Stimulated activated CD8-positive, alpha-beta memory T cell treated with anti-CD3 and anti-CD28 coated beads, Interleukin-4, amount 100 ng/mL, for 24 hours (primary cell): ENCODE measurements at places on chromosomes 3 and 15.

DNA sequence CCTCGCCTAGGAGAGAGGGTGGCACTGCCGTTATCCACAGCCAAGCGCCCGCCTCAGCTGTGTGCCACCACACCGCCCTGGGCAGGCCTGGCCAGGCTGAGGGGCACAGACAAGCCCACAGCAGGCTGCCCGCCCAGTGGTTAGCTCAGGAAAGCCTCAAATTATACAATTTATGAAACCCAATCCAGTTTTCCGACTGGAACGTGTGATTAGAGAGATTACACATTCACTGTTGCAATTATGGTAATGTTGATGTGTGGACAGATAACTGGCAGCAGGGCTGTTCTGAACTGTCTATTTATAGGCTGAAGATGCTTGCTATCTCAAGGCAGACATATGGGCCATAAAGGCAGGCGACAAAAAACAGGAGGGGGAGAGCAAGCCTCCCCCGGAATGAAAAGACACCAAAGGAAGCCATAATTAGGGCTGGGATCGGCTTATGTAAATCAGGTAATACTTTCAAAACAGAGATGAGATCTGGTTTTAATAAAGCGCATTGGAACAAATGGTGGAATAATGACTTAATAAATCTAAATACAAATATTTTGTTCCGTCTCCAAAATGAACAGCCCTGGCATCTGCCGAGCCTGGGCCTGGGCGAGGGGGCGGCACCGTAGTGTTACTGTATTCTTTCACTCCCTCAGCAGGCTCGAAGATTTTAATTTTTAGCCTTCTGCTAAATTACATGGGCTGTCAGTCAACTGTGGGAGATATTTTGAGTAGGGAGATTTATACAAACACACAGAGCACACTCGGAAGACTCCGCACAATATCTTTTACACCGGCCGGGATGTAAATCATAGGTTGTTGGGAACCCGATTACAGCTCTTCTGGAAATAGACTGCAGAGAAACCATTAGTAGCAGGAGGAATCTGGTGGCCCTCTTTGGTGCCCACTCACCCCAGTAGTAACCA lies 103.1 kb upstream of the TLE3 start:
- no peak for DNase-seq

DNA sequence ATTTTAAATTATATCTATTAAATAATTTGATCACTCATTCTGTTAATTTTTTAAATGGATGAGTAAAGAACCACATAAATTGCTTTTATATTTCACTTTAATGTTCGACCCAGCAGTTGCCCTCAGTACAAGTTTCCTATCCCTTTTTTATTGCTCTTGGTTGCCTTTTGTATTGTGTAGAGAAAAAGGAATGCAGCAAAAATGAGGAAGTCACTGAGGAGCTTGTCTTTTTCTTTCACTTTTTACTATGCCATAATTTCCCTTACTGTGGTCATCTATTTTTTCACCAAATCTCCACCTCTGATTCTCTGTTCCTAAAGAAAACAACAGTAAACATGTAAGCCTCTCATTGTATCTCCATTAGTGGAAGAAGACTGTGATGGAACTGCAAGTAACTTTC lies 122.7 kb downstream of the B3GALNT1 start:
- no peak for DNase-seq

DNA sequence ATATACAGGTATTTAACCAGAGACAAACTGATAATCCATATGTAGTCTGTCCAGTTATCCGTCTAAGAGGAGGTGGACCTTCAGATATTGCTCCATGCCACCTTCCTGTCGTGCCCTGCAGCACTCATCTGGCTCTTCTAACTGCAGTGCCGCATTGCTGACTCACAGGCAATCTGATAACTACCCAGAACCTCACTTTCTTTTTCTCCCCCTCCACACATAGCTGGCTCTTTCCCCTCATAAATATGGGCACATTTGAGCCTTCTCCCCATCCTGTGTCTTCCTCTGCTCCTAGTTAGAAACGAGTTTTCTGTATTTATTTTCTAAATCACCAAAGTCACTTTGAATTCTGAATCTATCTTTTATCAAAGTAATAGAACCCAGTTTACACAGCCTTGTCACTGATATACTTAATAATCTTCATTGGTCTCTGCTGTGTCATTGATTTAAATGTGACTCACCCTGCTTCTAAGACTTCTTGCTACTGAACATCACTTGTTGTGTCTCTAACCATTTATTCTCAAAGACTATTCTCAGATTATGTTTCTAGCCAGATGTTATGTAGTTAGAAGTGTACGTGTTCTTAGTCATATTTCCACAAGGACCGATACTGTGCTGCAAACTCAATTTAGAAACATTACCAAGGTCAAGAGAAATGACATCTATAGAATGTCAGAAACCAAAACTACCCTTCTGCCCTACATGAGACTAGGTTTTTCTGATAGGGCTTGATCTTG lies 17.4 kb upstream of the KCNMB2 start:
- no peak for DNase-seq

- DNase-seq = no peak
Measured at GRCh38 chr3:160343132-160343531, 55.9 kb downstream of the IFT80 start.

- DNase-seq = no peak
Measured at GRCh38 chr15:55627730-55628368, 39.7 kb upstream of the PYGO1 start.

DNA sequence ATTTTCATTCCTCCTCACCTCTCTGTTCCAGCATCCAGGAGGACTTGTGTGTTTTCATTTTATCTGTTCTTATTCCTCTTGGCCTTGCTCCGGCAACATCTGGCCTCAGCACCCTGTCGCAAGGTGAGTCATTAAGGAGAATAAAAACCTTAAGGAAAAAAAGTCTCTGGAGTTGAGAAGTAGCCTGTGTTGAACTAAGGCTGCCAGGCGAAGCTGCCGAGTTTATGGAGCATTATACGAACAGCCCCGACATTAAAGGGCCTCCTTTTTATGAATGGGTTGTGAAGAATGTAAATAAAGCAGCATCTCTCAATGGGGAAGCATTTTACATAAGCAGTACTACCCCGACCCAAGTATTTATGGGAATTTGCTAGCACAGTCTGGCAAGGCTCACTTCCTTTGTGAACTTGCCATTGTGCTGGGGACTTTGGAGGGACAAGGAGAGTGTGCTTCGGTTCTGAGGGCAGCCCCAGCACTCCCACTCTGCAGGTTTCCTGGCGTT lies 4.7 kb downstream of the BAHD1 start:
- no peak for DNase-seq

- DNase-seq = no peak
Measured at GRCh38 chr3:178663201-178663934, 127.1 kb downstream of the KCNMB2 start.

DNA sequence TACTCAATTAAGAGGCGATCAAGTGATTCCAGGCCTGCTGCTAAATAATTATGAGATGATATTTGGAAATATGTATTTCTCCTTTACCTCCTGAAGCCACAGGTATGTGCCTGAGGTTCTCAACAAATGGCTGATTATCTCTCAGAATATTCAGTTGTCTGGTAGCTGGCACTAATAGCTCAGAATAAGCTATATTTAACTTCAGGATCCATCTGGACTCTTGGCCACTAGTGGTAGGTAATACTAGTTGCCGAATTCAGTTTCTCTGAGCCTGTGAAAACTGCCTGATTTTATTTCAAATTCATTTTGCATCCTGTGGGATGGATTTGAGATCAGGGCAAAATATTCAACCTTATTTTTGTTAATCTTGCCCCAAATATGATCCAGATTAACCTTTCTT lies 499.0 kb downstream of the DIPK2A start:
- DNase-seq = no peak

DNA sequence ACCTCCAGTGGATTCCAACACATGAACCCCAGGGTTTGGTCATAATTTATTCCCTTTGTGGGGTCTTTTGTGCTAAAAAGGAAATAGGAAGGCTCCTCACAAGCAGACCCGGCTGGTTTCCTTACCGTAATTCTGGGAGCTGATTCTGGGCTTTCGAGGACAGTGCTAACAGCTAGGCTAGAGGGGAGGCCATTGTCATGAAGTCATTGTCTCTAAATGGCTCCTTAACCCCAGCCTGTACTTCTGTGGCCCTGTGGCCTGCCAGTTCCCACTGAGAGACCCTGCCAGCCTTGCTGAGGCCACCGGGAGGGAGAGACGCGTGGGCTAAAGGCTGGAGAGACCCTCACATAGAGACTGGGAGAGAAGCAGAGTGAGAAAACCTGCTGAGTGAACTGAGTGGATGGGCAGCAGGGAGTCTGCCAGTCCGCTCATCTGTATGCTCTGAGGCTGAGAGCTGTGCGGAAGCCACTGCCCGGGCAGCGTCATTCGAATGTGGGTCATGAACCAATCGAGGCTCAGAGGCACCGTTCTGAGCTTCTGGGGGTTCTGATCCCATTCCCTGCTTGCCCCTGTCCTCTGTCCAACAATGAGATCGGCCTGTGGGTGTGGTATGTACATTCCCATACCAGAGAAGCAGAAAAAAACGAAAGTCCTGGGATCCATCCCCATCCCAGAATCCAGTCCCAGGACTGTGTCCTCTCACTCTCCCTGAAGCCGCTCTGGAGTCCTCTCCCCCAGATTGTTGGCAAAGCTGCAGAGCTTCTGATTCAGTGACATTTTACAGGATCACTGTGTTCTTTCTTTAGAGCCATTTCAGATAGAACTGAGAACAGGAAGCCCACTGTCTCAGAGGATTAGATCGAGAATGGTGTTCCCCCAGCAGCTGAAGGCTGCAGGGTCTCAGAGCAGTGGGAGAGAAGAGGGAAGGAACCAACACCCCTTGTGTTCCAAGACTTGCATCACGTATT lies 21.3 kb upstream of the DGKG start:
- DNase-seq = no peak

GRCh38 chr3:153921826-153922225 lies 199.4 kb upstream of the ARHGEF26 start:
- DNase-seq = no peak

GRCh38 chr3:34995796-34996430 lies 643.4 kb upstream of the ARPP21 start:
- no peak for DNase-seq

GRCh38 chr15:70932397-70932796 lies 39.8 kb downstream of the LRRC49 start:
- no peak for DNase-seq

GRCh38 chr3:109994853-109995252 lies 657.5 kb upstream of the DPPA4 start:
- no peak for DNase-seq

- DNase-seq = peak; percentile 2
Measured at GRCh38 chr15:80093854-80094418, 34.5 kb downstream of the ZFAND6 start.

DNA sequence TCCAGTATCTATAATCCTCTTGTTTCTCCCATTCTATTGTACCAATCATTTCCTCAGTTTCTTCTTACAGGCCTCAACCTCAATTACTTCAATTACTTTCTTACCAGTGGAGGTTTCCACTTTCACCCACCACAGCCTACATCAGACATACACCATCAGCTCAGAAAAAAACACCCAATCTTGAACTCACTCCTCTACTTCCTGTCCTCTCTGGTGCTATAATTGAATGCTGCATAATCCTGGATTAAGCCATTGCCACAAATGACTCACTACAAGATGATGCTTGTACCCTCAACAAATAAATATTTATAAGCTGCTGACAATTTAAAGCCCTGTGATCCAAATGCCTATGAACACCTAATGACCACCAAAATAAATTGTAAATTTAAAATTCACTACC lies 18.5 kb downstream of the RYK start:
- DNase-seq = no peak

GRCh38 chr3:51747840-51748239 lies 31.2 kb downstream of the IQCF6 start:
- DNase-seq = no peak

- no peak for DNase-seq
Measured at GRCh38 chr3:172357850-172358754, 90.2 kb downstream of the GHSR start.

DNA sequence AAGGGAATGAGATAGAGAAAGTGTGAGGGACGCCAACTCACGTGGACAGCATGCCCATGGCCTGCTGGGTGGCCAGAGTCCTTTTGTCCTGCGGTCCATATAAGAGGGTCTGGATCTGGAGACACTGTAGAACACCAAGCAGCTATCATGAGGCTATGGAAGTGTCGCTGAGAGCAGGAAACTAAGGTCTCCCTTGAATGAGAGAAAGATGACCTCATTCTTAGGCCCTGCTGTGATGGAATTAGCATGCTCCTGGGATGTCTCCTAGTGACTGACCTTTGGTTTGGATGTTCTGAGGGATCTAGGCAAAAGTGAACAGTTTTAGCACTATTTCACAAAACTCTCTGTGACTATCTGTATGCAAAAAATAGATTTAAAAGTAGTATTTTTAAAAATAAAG lies 34.4 kb downstream of the SYNM start:
- DNase-seq = no peak

DNA sequence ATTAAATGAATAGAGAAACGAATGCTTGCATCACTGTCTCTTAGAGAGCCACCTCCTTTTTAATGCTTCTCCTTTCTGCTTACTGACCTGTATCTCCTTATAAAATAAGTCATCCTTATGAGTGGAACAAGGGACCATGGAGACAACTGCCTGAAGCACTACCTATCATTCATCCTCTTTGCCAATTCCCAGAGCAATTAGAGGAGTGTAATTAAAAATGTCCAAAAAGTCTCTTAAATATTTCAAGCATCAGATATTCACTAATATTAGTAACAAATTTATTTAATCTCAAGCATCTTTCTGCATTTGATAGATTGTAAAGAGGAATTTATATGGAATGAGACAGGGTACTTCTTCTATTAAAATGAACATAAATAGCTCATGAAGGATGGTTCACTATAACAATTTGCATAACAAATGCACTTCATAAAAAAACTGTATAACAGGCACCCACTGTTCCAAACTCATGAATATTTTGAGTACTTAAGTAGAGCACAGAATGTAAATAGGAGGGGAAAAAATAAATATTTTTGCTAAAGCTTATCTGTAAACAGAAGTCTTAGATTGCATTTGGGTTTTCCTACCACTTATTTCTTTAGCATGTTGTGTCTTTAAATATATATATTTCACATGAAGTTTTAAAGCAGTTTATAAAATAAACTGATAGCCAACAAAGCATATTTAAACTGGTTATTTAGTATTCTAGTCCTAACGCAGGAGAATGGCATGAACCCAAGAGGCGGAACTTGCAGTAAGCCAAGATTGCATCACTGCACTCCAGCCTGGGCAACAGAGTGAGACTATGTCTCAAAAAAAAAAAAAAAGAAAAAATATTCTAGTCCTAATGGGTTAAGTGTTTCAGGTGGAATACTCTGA lies 269.3 kb downstream of the TBL1XR1 start:
- DNase-seq = no peak

DNA sequence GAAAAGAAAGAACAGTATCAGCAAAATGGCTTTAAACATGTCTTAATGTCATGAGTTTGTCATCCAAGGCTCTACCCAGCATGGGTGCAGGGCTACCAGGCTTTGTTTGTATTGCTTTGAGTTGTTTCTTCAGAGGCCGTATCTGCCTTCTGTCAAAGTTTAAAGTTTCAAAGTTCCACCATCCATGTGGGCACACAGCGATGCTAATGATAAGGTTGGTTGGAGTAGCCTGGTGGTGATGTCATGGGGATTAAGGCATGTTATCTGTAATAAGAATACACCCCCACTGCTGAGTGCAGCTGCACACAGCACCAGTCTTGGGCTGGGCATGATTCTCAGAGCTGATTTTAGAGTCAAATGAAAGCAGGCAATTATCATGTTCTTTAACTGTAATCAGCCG lies 72.0 kb upstream of the LRTM1 start:
- DNase-seq = no peak
